PC-9 (cell line): ENCODE measurements at places on chromosomes 7 and 10. TPM values are rescaled to one million over a fixed set of nuclear protein-coding genes. Genes with fewer than 3 reads are reported as not detected.

DNA sequence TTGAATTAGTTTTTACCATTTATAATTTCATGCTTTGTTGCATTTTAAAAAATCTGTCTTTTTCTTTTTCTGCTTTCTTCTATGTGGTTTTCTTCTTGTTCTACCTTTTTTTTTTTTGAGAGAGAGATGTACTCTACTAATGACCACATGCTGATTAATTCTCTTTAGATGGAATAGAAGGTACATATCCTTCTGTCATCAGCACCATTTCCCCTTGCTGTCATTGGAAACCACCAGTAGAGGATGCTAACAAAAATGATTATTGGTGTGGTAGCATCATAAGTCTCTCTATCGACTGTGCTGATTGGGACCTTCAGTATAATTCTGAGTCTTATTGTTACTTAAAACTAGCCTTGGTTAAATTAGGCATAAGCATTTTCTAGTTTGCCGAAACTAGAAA is 3.6 kb downstream of the ZEB1 start:
- no peak overlapping the region for H3K4me3 ChIP-seq
- DNase-seq, result no peak
- H3K36me3 ChIP-seq, result no peaks in the 10 kb centered on the region
- H3K27ac ChIP-seq, result no peak overlapping the region
- no peaks in the 10 kb centered on the region; the same call in 1 of the 2 replicates for H3K4me1 ChIP-seq
- H3K27me3 ChIP-seq, result 0 out of 2 replicates have a peak, but pooled peaks cover 4% of the 10 kb centered on the region

DNA sequence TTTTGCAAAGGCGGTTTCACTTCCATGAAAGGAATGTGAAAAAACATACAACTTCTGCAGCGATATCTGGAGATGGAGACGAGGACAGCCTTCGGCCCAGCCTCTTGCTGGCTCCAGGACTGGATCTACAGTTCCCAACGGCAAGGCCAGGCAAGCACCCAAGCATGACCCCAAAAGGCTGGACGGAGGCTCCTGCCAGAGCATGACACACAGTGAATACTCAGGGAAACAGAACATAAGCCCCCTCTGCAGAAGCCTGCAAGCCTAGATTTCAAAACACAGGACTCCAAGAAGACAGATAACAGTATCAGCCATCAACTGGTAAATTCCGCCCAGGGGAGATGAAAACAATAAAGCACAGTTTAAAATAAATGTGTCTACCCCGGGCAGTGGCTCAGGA is 3.3 kb upstream of the LRRC27 start:
- no peaks in the 10 kb centered on the region for H3K27me3 ChIP-seq
- H3K36me3 ChIP-seq, result peaks cover 7% of the 10 kb centered on the region; the same call in 1 of the 2 replicates
- H3K4me1 ChIP-seq, result peaks cover 8% of the 10 kb centered on the region; the same call in 1 of the 2 replicates

DNA sequence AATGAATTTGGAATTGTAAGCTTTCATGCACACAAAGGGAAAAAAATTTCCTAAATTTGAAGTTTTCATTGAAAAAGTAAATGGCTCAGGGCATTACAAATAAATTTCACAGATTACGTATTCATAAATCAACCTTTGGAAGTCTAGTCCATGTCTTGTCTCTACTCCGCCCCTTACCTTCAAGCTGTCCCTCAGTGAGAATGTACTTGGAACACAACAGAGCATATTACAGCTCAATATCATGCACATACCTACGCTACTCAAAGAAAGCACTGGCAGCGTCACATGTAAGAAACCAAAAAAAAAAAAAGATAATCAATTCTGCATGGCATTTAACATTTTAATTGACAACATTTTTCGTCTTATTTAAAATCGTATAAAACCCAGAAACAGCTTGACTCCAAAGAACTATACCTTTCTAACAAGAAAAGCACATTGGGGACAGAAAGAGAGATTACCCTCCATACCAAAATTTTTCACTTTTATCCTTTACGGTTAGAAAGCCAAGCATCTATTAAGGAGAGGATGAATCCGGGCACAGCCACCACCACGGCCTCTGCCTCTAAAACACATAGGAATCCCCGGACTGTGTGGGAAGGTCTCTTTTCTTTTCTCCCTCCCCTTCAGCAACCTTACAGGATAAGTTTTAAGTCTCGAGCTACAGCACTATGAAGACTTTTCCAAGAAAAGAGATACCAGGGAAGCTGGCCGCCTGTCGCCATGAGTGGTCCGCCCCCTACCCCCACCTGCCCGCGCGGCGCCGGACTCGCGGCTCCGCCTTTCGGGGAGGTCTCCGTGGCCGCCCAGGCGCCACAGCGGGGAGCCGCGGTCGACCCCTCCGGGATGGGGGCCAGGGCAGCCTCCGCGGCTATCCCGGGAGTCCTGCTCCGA is 1.1 kb downstream of the JMJD1C start:
- DNase-seq, result peak; percentile 40
- H3K4me1 ChIP-seq, result peaks cover 23% of the 10 kb centered on the region
- peak overlapping the region; percentile 94 for H3K4me3 ChIP-seq
- peak overlapping the region; percentile 33 for H3K27ac ChIP-seq

DNA sequence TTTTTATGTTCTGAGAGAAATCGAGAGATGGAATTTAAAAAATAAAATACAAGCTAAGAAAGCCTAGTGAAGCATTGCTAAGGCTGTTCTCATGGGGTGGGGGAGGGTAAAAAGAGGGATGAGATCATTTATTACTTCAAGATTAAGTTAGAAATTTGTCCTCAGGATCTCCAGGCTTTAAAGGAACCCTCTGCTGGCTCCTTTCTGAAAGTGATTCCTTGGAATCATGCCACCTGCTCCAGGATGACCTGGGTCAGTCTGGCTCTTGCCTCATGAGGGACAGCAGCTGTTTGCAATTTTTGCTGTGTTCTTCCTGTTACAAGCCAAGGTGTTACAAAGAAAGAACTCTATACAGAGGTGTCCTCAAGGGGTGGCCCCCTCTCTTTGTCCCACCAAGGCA is 69.8 kb downstream of the CDK1 start:
- no peak overlapping the region for H3K4me3 ChIP-seq
- H3K36me3 ChIP-seq, result no peaks in the 10 kb centered on the region
- no peak for DNase-seq
- no peaks in the 10 kb centered on the region for H3K27me3 ChIP-seq

GRCh38 chr7:85030893-85031292 is 156.0 kb downstream of the SEMA3D start:
- DNase-seq, result no peak
- no peak overlapping the region for H3K27ac ChIP-seq
- no peaks in the 10 kb centered on the region for H3K27me3 ChIP-seq
- no peak overlapping the region for H3K4me3 ChIP-seq

The ERVW-1 gene
- not detected in 2 replicates for total RNA-seq
